Fibroblast of villous mesenchyme (primary cell): ENCODE measurements at places on chromosomes 1 and 21. TPM values are rescaled to one million over a fixed set of nuclear protein-coding genes. Genes with fewer than 3 reads are reported as not detected.
A peak's percentile ranks its signal among the peaks of the same experiment; 100 is the strongest.

DNA sequence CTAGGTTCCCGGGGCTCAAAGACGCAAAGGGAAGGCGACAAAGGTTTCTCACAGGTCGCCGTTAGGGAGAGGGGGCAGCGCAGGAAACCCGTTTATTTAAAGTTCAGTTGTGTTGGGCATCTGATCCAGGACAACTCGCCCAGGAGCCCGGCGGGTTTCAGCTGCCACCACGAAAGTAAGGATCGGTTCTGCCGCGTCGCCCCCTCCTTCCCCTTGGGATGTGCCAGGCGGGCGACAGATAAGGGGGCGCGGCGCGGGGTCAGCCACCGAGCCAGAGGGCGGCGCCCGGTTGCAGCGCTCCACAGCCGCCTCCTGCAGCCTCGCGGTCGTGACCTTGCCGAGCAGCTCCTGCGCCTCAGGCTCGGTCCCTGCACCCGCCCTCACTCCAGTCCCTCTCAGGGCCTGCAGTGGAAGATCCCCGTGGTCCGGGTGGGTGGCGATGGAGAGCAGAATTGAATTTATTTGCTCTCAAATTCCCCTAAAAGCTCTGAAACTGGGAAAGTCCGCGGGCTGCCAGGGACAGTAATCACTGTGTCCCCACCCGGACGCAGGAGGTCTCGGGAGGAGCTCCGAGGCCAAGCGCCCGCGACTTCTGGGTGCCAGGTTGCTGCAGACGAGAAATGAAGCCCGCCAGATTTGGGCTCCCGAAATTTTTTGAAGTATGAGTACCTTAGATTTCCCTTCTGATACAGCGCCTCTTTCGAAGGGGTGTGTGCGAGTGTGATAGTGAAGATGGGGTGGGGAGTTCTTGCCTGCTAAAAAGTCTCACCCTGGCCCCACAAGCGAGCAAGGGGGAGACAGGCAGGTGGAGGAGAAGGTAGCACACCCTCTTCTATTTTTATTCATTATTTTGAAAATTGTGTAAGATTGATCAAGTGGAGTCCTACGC is 28.4 kb upstream of the NFIA start:
- no peak for DNase-seq

DNA sequence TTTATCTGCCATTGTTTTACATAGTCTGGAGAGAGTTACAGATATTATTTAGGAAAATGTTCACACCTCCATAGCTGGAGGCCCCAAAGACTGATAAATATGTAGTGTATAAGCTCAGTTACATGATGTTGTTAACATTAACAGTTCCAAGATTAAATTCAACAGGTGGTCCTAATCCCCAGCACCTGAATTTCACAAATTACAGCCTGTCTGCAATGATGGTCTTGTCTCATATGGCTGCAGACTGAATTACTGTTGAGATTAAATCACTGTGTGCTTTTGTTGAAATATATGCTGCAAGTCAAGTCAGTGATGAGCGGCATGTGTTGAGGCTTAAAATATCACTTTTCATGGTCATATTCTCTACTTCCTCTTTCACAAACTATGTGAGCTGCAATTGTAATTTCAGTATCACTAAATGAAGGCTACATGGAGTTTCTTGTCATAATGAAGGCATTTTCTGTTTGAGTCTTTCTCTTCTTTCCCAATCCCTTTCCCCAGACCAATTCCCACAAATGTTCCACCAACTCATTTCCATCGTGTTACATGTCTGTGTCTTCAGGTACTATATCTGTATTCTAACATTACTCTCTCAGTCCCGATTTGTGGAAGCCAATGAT is 4.2 kb downstream of the ST6GALNAC5 start:
- DNase-seq: no peak

DNA sequence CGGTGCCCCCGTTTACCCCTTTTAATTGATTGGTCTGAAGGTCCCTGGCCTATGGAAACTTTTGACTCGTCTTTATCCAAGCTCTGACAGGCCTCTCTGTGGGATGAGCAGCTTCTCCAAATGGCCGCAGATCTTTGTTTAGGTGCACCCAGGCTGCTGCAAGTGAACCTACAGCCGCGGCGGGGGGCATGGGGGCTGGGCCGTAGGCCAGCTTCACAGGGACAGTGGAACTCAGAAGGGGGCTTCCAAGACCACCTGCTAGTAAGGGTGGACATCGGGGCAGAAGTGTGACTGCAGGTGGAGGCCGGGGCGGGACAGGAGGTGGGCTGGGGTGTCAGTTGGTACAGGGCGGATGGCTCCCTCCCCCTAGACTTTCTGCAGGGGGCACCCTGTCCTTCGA is 257.5 kb downstream of the SIPA1L2 start:
- DNase-seq: no peak

- DNase-seq: no peak
Observed at GRCh38 chr1:30417001-30417700, 306.2 kb downstream of the MATN1 start.

DNA sequence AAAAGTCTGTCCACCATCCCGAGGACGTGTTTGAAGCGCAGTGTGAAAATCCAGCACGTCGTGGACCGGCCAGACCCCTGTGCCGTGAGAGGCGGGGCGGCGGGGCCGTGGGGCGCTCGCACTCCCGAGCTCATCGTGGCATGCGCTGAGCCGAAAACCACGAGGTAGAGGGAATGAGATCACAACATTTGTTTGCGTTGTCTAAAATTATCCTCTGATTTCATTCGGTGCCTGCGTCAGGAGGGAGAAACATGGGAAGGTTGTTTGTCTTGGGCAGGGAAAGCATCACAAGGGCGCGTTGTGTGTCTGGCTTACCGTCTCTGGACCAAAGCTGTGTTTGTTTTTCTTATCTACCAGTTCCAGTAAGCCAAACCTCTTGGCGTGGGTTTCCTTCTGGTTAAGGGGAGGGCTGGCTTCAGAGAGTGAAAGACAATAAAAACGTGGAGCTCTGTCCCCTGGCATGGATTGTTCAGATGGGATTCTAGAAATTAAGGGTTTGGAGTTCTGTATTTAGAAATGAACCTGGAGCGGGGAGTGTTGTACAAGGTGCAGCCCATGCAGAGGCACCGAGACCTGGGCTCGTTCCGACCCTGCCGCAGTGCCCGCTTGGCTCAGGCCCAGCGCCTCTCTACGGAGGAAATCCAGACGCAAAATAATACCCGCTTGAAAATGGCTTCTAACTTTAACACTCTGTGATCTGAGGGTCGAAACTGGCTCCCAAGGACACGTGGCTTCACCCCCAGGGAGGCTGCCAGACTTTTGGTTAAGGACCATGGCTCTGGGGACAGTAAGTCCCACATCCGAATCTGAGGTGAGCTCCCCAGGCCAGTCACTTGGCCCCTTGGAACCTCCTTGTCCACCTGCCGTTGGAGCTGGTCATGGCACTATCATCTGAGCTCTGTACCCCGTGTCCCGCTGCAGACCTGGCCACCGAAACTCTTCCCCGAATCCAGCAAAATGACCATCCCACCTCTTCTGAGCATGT is 68.7 kb upstream of the FAM3B start:
- DNase-seq: no peak

DNA sequence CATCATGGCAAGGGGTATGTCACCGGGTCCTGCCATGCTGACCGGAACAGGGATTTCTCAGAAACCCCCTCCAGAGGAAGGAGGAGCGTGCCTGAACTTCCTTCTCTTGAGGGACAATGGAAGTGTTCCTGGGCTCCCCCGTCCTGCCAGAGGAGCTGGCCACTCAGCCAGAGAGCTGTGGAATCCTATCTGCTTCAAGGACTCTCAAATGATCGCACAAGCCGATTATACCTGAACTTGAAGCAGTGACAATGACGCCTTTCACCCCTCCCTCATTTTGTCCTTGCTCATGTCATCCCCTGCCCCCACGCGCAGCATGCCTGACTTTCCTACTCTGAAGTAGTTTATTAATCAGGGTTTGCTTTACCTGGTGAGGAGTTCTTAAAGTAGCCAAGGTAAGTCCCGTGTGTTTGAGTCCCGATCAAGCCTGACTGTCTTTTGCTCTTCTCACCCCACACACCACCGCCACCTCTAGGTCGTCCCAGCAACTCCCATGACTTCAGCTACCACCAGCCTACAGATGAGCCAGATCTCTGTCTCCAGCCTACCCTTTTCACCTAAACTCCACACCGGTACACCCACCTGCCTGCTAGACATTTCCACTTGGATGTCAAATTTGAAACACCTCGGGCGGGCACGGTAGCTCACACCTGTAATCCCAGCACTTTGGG is 25.0 kb upstream of the PRELP start:
- DNase-seq: no peak

DNA sequence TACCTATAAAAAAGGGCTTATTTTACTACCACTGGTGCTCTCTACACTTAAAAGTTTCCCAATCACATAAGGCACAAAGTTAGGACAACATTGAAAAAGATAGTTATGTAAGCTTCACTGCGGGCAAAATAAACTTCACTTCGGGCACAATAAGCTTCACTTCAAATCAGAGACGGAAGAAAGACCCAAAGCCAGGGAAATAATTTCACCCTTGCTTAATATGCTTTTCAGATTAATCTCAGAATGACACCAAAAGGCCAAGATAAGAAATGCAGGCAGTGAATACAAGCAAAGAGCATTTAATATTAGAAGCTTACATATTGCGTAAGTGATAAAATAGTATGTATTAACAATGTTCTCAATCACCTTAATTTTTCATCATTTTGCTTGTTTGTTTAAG is 444.2 kb downstream of the SETD4 start:
- DNase-seq: peak; percentile 58

DNA sequence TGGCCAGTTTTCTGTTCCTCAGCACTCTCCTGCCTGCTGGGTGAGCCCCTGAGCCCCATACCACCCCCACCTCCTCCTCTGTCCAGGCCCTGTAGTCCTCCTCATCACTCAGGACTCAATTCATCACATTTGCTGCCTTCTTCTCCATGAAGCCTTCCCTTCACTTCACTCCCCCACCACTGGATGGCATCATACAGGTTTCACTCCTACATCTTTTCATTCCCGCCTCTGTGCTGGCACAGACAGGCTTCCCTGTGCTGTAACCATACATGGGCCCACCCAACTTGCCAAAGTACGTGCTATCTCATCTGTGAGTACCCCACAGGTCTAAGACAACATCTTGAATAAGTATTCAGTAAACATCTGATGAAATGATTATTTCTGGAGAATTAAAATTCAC is 56.9 kb downstream of the SLC45A1 start:
- no peak for DNase-seq

DNA sequence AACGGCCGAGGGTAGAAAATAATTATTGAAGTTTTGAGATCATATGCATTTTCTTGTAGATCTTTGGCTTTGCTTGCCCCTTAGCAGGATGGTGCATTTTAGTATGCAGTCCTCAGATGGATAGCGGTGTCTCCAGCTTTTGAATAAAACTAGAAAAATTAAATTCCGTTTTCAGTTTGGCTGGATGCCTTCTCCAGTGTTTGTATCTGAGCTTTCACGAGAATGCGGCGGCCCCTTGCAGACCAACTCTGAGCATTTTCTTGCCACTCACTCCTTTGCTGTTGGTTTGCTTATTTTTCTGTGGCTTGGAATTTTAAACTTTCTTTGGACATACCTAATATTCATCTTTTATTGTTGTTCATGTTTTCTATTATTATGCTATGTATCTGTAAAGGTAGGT is 192.6 kb downstream of the NFIA start:
- DNase-seq: no peak

GRCh38 chr1:91809317-91809716 is 76.6 kb downstream of the TGFBR3 start:
- no peak for DNase-seq

DNA sequence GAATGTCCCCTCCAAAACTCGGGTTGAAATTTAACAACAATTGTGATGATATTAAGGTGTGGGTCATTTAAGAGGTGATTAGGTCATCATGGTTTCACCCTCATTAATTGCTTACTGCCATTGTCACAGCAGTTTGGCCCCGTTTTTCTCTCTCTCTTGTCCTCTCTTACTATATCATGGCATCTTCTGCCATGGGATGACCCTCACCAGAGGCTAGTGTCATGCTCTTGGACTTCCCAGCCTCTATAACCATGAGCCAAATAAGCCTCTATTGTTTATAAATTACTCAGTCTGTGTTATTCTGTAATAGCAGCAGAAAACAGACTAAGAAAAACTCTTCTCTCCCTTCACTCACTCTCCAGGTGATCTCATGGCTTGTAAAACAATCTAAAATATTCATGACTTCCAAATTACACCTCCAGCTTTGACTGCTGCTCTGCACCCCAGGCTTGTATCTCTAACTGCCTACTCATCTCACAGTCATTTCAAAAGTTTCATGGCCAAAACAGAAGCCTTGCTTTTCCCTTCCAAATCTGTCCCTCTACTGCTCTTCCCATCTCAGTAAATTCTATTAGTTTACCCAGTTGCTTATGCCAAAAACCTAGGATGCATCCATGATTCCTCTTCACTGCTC is 9.4 kb upstream of the FAM76A start:
- DNase-seq: no peak

The ATP1A4 gene
- total RNA-seq: not detected in 2 replicates

The ZNF593OS gene
- 0.32 TPM in 1 of 2 replicates, not detected in the other for total RNA-seq

The CASZ1 gene
- total RNA-seq: under 0.01 TPM in 2 replicates

The HLCS gene
- 38.0 and 44.0 TPM in 2 replicates for total RNA-seq

The JAM2 gene
- under 0.01 and 1.7 TPM in 2 replicates for total RNA-seq
